ENCODE measurements at places on chromosomes 11 and 22.

GRCh38 chr11:1291295-1292017 is 18.0 kb downstream of the TOLLIP start:
- DNase-seq: no peak

DNA sequence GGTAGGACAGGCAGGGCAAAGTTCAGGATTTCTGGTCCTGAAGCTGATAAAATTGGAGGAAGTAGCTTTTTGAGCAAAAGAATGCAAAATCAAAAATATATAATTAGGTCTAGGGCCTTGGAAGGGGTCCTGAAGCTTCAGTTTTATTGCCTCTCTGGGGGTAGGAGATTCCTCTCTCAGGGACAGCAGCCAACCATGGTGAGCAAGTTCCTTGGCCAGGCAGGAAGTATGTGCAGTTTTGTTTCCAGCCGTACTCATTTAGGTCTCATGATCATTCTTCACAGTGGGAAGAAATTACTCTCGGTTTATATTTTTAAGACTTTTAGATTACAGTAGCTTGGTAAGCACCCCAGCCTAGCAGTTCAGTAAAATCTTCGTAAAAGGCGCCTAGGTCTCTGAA is 2.9 kb upstream of the RAB38 start:
- no peak for DNase-seq

DNA sequence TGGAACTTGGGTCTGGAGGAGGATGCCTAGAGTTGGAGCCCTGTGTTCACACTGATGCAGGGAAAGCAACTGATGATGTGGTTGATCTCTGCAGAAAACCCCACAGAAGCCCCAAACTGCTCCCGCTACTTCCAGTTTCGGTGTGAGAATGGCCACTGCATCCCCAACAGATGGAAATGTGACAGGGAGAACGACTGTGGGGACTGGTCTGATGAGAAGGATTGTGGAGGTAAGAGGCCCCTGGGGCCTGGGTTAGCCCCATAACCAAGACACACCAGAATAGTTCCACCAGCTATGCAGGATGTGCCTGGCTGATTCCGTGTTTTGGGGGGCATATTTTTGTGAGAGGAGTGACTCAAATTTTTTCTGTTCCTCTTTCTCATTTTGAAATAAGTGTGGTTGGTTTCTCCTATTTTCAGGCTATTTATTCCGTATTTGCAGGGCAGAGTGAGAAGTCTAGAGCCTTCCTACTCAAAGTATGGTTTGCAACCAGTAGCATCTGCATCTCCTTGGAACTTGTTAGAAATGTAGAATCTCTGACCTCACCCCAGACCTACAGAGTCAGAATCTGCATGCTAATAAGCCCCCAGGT is 137.3 kb upstream of the SORL1-AS1 start:
- no peak for DNase-seq

DNA sequence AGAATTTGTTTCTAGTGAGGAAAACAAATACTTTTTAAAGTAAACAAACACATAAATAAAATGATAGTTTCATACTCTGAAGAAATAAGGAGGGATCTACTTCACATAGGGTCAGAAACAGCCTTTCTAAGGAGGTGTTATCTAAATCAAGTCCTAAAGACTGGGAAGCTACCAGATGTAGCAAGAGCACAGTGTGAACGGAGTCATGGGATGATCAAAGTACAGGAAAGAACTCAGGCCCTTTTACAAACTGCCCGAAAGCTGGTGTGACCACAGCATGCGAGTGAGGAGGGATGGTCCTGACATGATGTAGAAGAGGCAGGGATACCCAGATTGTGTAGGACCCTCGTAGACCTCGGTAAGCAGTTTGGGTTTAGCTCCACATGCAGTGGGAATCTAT is 102.8 kb downstream of the ARHGAP32 start:
- DNase-seq: no peak

DNA sequence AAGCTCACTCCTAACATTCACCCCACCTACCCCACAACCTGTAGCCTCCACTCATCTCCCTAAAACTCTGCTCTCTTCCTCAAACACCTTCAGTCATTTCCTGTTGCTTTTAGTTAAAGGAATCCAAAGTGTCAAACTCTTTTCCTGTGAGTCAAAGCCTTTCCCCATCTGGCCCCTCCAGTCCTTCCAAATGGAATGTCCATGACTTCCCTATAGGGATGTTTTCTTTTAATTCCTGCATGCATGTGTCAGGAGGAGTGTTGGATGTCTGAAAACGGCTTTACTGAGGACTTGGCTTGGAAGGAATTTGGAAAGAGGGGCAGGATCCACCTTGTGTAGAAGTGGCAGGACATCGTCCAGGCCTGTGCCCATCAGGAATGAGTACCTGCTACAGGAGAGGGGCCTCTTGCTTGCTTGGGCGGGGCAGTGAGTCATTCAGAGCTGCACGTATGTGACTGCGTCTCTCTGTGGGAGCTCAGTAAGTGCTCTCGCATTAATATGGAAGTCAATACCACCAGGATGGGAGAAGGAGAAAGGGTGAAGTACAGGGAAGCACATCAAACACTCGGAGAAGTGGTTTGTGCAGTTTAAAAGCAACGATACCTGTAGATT is 491.9 kb downstream of the OPCML start:
- DNase-seq: no peak

DNA sequence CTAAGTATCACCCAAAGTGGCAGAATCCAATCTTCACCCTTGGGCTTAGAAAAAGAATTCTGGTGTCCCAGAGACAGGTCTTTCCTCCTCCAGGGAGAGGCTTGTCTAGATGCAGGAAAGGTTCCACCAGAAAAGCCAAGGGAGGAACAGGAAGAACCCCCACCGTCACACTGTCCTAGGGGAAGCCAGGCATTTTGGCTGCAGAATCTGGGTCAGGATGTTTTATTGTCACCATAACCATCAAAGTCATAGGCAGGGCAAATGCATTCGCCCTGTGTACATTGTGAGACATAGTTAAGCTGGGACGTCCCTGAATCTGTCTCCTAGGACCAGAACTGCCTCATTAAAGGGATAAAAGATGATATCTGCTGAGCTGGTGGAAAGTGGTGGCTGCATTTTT is 590.5 kb downstream of the OPCML start:
- DNase-seq: no peak

- DNase-seq: peak; percentile 66
Measured at GRCh38 chr11:113647108-113647507, 59.0 kb downstream of the TMPRSS5 start.

GRCh38 chr11:119406005-119406404 is 17.0 kb downstream of the THY1 start:
- DNase-seq: no peak

GRCh38 chr11:80727315-80727714 is 1286.5 kb upstream of the TENM4 start:
- DNase-seq: peak; percentile 84

- no peak for DNase-seq
Measured at GRCh38 chr22:30864441-30865420, 103.8 kb downstream of the MORC2 start.

- DNase-seq: no peak
Measured at GRCh38 chr11:30045144-30045543, 28.3 kb upstream of the KCNA4 start.

DNA sequence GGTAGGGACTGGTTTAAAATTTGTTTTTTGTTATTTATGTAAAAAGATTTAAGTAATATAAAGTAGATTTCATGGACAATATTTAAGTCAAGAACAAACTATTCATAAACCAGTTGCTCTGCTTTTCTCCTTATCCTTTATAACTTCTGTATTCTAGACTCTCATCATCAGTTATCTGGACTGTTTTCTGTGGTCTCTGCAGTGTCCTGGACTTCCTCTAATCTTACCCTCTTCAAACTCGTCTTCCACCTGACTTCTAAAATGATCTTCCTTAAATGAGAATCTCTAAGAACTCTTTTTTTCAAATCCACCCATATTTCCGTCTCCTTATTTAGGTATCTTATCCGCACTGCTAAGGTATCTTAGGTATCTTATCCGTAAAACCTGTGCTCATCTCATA is 8.1 kb downstream of the RRM1 start:
- DNase-seq: peak; percentile 68

DNA sequence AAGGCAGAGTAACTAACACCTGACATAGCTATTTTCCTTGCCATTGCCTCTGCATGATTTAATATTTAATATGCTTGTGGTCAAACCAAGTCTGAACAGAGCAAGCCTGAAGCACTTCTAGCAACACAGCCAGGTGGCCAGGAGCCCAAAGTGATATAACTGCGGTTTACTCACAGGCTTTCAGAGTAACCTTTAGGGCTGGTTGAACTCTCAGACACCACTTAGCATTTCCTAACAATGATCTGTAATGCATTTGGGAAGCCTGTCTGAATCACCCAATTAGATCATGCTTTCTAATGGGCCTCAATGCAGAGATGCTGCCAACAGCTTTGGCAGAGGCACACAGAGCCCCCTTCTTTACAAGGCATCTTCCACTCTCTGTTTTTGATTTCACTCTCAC is 96.1 kb downstream of the FDX1 start:
- DNase-seq: no peak

DNA sequence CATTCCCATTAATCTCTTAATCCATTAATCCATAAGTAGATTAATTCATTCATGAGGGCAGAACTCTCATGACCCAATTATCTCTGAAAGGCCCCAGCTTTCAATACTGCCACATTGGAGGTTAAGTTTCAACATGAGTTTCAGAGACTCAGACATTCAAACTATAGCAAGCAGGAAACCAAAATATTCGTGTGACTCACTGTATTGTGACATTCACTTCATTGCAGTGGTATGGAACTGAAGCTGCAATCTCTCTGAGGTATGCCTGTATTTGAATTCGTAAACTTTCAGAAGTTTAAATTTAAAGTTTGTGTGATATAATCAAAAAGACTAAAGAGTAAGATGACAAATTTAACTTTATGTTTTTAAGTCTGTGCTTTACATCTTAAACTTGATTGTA is 2.9 kb upstream of the OR52J3 start:
- no peak for DNase-seq

DNA sequence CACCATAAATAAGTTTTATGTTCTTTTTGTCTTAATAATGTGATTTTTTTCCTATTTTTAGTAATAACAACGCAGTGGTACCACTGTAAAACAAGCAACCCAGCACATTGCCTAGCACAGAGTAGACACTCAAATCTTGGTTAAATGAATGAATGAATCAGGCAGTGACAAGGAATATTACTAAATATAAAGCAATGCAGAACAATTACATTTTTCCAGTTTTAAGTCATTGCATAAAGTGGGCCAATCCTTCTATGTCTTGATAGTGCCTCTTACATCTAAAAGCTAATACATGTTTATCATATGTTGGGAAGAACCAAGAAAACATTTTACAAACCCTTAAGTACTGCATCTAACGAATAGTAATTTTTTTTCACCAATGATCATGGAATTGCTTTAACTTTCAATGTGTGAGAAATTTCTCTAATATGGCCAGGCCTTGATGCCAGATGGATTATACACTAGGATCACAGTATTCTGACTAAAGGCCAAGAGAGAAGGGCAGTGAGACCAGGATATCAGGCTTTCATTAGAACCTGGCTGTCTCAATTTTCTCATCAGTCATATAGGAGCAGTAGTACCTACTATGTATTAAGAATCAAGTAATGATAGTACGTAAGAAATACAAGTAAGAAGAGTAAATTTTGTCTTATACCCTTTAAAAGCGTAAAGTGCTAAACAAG is 88.5 kb downstream of the TRIM44 start:
- DNase-seq: no peak

DNA sequence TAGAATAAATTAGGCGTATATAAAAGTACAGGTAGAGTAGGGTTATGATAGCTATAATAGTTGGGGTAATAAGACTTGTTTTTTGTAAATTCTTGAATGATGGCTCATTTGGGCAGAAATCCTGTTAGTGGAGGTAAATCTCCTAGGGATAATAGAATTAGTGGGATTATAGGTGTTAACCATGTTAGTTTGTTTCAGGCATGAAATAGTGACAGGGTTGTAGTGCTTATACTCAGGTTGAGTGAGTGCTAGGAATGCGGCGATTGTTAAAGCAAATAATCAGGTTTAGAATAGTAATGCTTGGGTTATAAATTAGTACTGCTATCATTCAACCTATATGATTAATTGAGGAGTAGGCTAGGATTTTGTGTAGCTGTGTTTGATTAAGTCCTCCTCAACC is 297.1 kb downstream of the DYNC2H1 start:
- DNase-seq: no peak

- peak; percentile 42 for DNase-seq
Measured at GRCh38 chr11:117822074-117823033, 2.2 kb downstream of the FXYD2 start.

DNA sequence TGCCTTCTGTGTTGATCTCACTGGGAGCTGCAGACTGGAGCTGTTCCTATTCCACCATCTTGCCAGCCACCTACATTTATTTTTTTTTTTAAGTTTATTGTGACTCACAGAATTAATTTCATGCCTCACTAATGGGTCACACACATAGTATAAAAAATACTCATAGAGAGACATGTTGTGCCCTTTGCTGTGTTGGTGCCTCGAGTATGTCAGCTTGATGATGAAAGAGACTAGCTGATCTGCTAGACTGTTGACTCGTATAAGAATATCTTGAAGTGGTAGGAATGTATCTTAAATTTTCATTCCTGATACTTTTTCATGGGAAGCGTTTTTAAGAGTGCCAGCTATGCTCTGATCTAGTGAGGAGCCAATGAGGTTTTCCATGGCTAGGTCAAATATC is 28.6 kb upstream of the AMPD3 start:
- DNase-seq: no peak

DNA sequence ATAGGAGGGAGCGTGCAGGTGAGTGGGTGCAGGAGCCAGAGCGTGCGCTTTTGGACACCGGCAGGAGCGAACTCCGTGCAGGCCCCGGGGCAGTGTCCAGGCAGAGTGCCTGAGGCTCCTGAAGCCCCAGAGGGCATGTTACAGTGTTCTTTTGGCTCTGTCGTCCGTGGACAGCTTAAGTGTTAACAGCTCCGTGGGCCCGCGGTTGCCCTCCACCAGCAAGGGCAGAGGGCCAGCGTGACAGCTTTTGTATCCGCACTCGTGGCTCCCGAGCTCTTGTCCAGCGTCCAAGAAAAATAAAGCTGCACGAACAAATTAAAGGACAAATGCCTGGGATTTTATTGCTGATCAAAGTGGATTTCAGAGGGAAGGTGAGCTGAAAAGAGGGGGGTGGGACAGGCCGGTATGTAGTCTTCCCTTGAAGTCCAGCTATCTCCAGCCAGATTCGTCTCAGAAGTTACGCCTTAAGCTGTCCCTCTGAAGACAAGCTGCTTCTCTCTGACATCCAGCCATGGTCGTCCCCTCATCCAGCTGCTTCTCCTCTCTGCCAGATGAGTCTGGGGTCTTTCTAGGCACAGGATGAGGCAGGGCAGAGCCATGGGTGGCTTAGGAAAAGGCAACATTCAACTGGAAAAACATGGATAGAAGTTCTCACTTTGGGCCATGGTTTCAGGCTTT is 968 bp upstream of the TMEM109 start:
- DNase-seq: no peak

GRCh38 chr22:37844904-37845329 is 783 bp upstream of the ANKRD54 start:
- no peak for DNase-seq

DNA sequence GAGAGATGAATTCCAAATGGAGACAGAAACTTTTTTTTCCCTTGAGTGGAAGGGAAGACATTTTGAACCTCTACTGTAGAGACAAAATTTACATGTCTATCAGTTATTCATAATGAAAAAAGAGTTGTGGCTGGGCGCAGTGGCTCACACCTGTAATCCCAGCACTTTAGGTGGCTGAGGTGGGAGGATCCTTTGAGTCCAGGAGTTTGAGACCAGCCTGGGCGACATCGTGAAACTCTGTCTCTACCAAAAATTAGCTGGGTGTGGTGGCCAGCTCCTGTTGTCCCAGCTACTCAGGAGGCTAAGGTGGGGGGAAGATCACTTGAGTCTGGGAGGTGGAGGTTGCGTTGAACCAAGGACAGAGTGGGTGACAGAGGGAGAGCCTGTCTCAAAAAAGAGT is 4.1 kb downstream of the EED start:
- no peak for DNase-seq

GRCh38 chr11:36400766-36401455 is 104.8 kb downstream of the PRR5L start:
- DNase-seq: no peak

Data from OCI-M1 (cell line).